Immature natural killer cell (primary cell): ENCODE measurements at places on chromosomes 2 and 18.

- DNase-seq: no peak
Measured at GRCh38 chr18:8741117-8741516, 35.8 kb downstream of the MTCL1 start.

DNA sequence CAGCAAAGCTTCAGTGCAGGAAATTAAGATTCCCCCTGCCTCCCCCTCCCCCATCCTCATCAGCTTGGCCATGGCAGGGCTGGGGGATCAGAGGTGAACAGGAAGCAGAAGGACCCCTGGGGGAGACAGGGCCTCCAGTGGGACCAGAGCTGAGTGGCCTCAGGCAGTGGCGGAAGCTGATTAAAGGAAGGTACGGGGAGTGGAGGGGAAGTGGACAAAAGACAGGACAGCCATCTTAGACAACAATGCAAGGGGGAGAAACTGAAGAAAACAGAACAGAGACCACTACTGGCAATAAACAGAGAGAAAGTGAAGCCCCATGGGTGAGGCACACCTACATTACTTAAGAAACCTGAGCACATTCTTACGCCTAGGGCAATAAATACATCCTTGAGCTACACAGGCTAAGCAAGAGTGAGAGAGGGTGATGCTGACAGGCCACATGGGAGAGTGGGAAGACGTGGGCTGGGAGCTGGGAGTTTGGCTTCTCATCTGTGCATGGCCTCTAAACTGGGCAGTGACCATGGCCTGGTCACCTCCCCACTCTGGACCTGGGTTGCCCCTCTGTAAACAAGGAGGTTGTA is 59.6 kb downstream of the BCL11A start:
- no peak for DNase-seq

DNA sequence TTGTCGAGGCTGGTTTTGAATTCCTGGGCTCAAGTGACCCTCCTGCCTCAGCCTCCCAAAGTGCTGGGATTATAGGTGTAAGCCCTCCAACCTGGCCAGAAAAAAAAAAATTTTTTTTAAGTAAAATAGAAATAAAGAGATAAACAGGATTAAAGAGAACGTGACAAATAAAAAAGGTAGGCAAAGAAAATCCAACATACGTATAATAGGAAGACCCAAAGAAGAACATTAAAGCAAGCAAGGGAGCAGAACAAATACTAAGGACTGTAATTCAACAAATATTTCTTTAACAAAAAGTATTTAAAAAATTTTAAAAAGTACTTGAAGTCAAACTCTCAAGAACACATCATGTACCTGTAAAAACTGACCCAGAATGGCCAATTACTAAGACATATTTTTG is 56.4 kb downstream of the PTPN2 start:
- no peak for DNase-seq

GRCh38 chr2:123438675-123439074 is 586.4 kb upstream of the CNTNAP5 start:
- no peak for DNase-seq

DNA sequence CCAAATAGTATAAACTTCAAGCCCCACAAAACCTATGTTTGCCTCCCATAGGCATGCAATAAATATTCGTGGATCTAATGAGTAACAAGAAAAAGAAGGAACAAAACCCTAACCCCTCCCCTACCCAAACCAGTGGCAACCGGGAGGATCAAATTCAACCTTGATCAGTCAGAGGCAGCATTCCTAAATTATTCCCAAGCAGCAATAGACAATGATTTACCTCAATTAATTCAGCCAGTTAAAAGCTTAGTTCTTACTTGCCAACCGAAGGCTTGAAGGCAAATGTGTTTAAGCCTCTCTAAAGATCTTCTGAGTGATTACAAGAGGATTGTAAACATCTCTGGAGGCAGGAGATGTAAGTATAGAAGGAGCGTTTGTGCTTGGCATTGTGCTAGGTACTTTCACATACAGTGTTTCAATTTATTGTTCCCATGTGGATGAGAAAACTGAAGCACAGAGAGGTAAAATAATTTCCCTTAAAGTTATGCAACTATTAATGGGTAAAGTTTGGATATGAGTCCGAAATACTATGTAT is 197.7 kb downstream of the MTX2 start:
- no peak for DNase-seq

DNA sequence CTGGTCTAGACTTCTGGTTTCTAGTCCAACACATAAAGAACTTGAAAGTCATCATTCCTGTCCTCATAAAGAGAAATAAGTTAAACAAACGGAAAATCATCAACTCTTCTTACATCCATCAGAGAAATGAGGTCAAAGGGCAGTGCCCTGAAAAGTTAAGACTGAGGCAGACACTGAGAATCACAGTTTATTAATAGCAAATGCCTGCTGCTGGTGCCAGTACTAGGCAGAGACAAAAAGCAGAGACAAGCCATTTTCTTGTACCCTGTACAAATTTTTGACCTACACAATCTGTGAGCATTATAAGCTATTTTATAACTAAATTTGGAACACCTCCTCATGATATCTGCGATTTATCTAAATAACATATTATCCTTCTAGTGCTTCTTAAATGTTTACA is 36.8 kb downstream of the ATF2 start:
- DNase-seq: no peak
